ENCODE measurements at places on chromosomes 5 and 9.

- no peak for DNase-seq
Observed at GRCh38 chr5:126000507-126000906, 422.7 kb upstream of the GRAMD2B start.

- no peak for DNase-seq
Observed at GRCh38 chr5:107832746-107833145, 162.0 kb upstream of the EFNA5 start.

DNA sequence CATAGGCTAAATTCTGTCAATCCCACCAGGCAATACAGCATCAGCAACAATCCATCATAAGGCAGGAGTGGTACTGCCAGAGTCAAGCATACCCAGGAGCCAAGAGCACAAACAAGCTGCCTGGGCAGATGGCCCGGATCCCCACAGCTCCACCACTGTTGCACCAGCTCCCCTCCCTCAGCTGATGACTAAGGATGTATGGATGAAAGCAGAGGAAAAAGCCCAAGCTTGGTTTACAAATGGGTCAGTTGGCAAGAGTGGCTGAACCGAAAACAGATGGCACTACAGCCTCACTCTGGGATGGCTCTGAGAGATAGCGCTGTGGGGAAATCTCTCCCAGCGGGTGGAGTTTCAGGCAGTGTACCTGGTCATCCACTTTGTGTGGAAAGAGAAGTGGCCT is 29.4 kb downstream of the DROSHA start:
- DNase-seq: no peak

DNA sequence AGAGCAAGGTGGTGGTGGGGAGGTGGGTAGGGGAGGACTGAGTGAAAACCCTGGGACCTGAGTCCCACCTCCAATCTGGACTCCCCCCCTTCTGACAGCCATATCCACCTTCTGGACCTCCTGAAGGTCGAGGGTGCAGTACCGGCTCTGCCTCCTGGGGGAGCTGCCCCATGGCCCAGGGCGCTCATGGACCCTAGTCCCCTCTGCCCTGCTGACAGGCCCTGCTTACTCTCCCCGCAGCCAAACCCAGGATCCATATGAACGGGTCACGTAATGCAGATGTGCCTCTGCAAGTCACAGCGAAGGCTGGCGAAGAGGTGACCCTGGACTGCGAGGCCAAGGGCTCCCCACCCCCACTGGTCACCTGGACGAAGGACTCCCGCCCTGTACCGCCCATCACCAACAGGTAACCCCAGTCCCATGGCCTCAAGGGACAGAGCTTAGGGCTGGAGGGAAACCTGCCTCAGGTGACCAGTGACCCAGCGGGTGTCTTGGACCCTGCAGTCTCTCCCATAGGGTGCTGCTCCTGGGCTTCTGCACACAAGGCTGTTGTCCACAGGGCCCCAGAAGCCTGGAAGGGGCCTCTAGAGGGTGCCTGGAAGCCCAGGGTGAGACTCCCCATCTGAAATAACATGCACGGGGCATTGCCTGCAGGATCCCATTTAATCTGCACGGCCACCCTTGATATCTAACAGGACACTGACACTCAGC is 61.7 kb downstream of the HMCN2 start:
- DNase-seq: no peak

- DNase-seq: no peak
Observed at GRCh38 chr9:111949919-111950318, 53.3 kb downstream of the UGCG start.

DNA sequence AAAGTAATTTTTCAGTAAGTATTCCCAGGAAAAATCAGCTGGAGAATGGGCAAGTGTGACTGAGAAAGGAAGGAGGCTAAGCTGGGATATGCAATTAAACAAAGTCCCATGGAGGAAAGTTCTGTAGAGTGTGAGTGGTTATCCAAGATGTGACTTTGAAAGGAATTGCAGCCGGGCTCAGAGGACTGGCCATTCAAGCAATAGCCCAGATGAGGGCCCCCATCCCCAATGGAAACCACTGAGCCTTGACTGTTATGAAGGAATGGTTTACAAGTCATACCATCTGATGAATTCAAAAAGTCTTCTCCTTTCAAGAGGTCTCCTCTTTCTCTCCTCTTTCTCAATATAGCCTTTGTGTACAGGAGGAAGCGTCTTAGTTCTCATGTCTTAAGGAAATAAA is 6.5 kb downstream of the LVRN start:
- no peak for DNase-seq

DNA sequence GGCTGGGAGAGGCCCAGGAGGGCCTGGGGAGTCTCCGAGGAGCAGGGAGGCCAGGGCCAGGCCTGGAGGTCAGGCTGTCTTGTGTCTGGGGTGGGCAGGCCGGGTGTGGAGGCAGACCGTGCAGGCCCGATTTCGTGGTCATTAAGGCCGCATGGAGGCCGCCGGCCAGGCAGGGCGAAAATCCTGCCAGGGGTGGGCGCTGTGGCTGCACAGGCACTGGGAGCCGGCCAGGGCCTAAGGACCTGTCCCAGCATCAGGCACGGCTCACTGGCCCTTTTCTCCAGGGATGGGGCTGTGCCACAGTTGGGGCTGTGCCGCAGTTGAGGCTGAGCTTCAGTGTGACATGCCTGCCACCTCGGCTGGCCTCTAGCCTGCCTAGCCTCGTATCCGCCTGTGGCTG is 35.9 kb downstream of the ASS1 start:
- DNase-seq: no peak

- DNase-seq: peak; percentile 62
Observed at GRCh38 chr5:173035904-173036707, 20.0 kb upstream of the CREBRF start.

- no peak for DNase-seq
Observed at GRCh38 chr5:31078956-31079355, 114.5 kb upstream of the CDH6 start.

DNA sequence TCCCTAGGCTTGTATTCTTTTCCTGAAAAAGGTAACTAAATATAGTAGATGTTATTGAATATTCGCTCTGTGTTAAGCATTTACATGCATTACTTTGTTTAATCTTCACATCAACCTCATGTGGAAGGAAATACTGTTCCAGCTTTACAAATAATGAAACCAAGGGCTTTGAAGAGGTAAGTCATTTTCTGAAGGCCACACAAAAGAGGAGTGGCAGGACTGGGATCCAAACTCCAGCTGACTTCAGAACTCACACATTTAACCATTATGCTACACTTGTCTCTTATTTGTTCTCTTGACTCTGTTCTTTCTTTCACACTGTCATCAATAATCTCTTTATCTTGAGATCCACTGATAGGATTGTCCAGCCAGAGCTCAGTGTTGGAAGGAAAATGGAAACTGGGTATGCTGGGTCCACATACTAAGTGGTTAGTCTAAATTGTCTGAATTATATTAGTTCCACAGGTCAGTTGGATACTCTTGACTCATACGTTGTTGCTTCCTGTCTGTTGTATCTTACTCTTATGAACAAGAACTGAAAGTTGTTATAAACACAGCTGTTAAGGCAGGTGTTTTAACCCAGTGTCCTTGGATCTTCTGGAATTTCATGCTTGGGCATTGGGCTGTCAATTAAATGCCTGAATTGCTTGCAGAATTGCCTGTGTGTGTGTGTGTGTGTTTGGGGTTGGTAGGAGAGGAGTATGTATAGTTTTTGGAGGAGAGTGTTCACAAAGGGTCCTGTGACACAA is 65.6 kb downstream of the TLE4 start:
- DNase-seq: no peak

All from GM10248 (cell line).